Prostate gland (tissue), 2 donors: ENCODE measurements at places on chromosomes 4 and X.

DNA sequence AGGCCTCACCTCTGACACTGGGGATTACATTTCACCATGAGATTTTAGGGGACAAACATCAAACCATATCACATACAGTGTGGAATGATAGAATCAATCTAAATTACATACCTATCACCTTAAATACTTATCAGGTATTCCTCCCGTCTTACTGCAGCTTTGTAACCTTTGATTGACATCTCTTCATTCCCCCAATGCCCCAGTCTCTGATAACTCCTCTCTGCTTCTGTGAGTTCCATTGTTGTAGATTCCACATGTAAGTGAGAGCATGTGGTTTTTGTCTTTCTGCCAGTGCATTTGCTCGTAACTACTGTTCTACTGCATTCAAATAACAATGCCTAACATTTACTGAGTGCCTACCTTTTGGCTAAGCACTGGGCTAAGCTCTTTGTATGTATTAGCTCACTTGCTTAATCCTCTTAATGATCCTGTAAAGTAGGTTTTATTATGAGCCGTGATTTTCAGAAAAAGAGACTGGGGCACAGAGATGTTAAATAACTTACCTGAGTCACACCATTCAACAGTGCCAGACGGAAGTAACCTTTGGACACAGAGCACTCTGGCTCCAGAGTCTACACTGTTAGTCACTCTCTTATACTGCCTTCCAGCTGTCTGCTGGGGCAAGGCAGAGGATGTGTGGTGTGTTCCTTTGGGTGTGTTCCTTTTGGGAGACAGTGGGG lies 63.7 kb upstream of the ESX1 start:
- H3K4me1 ChIP-seq, result no peaks in the 10 kb centered on the region
- H3K36me3 ChIP-seq, result no peaks in the 10 kb centered on the region
- DNase-seq, result peak; percentile 39
- H3K27me3 ChIP-seq, result no peaks in the 10 kb centered on the region
- no peak overlapping the region for H3K4me3 ChIP-seq

GRCh38 chr4:5391492-5391891 lies 316.9 kb downstream of the EVC2 start:
- H3K27ac ChIP-seq, result no peak overlapping the region
- H3K4me1 ChIP-seq, result no peaks in the 10 kb centered on the region

DNA sequence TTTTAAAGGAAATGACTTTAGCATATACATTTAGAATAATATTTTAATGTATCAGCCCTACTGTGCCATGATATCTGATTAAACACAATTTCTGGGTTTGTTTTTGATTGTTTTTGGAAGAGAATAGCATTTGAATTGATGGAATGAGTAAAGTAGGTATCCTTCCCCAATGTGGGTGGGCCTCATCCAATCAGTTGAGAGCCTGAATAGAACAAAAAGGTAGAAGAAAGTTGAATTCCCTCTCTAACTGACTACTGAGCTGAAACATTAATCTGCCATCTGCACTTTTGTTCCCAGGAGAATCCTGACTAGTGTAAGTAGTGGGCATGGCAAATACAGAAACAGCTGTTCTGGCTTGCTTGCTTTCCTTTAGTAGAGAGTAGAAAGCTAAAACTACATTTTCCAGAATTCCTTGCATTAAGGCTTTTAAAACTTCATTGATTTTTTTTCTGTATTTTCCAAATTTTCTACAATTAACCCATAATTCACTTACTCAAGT lies 9.7 kb upstream of the SEC24D start:
- H3K4me3 ChIP-seq, result no peak overlapping the region
- H3K27me3 ChIP-seq, result no peaks in the 10 kb centered on the region
- H3K36me3 ChIP-seq, result no peaks in the 10 kb centered on the region
- no peak overlapping the region for H3K27ac ChIP-seq

DNA sequence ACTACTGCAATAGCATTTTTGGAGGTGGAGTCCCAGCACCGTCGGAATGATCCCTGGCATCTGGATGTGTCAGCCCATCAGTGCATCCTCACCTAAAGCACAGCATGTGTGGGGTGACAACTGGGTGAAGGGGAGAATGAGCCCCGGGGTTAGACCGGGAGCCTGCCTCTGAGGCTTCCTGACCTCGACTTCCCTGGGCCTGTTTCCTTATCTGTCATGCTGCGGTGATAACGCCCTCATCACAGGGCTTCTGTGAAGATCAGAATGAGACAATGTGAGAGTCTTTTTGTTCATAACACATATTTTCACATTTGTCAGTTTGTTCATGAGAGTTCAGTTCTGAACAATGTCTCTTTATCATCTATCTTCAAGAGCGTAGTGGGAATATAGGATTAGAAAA lies 31.1 kb upstream of the PDLIM3 start:
- H3K4me3 ChIP-seq, result no peak overlapping the region
- DNase-seq, result no peak
- no peaks in the 10 kb centered on the region for H3K36me3 ChIP-seq
- H3K27ac ChIP-seq, result peak overlapping the region; percentile 71
- no peaks in the 10 kb centered on the region for H3K27me3 ChIP-seq
- H3K4me1 ChIP-seq, result peaks cover 9% of the 10 kb centered on the region

DNA sequence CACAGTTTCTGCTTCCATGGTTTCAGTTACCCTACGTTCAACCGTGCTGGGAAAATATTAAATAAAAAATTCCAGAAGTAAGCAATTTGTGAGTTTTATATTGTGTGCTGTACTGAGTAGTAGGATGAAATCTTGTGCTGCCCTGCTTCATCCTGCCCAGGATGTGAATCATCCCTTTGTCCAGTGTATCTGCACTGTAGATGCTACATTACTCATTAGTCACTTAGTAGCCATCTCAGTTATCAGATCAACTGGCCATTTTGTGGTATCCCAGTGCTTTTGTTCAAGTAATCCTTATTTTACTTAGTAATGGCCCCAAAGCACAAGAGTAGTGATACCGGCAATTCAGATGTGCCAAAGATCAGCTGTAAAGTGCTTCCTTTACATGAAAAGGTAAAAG lies 97.9 kb downstream of the COX18 start:
- DNase-seq, result no peak
- no peak overlapping the region for H3K4me3 ChIP-seq
- no peaks in the 10 kb centered on the region for H3K27me3 ChIP-seq
- H3K4me1 ChIP-seq, result no peaks in the 10 kb centered on the region

- no peak overlapping the region for H3K4me3 ChIP-seq
- no peaks in the 10 kb centered on the region for H3K4me1 ChIP-seq
- peak; percentile 4 for DNase-seq
- H3K27ac ChIP-seq, result no peak overlapping the region
- no peaks in the 10 kb centered on the region for H3K36me3 ChIP-seq
These were observed 50.2 kb downstream of the DDX3X start for GRCh38 chrX:41384051-41384705.

DNA sequence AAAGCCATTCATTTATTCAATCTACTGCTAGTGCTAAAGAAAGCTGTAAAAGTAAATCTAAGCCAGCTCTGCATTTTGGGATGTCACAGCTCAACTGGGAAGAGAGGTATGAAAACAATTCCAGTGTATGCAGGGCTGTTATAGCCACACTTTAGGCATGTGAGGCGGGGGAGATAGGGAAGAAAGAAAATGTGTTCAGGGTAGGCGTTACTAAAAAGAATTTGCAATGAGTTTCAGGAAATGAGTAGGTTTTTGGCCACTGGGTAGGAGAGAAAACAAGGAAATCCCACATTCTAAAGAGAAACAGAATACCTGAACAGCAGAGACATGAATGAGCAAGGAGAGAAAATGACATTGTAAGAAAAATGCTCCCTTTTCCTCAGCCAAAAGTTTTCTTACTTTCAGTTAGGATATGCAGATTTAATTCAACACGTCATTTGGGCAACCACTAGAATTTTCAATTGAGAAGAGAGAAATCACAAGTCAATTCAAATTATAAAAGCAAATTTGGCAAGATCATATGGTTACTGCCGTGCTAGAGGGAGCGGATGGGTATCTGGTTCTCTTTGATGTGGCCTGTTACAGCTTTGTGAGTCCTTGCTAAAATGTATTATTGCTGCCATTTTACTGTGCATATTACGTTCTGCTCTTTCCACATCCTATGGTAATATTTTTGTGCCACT lies 226.3 kb downstream of the KCNIP4 start:
- H3K4me1 ChIP-seq, result no peaks in the 10 kb centered on the region
- H3K36me3 ChIP-seq, result no peaks in the 10 kb centered on the region
- H3K27ac ChIP-seq, result no peak overlapping the region
- DNase-seq, result no peak
